ENCODE measurements at places on chromosomes 7 and 10.

DNA sequence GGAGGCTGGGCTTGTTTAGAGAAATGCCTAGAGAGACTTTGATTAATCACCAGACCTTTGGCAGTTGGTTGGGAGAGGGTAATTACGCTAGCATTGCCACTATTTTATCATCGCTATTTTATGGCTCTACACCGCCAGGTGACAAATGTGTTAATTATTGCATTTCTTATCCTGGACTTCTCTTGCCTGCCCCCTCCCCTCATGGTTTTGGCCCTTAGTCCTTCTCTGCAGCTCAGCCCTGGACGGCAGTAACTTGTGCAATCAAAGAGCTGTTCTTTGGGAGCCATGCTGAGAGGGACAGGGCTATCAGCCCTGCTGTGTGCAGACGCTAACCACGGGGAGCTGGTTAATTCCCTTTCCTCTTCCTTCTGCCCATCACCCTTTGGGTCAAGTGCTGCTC lies 585.0 kb downstream of the AUTS2 start:
- no peak for DNase-seq

- no peak for DNase-seq
These were observed 6.5 kb downstream of the HIPK2 start for GRCh38 chr7:139771001-139771956.

DNA sequence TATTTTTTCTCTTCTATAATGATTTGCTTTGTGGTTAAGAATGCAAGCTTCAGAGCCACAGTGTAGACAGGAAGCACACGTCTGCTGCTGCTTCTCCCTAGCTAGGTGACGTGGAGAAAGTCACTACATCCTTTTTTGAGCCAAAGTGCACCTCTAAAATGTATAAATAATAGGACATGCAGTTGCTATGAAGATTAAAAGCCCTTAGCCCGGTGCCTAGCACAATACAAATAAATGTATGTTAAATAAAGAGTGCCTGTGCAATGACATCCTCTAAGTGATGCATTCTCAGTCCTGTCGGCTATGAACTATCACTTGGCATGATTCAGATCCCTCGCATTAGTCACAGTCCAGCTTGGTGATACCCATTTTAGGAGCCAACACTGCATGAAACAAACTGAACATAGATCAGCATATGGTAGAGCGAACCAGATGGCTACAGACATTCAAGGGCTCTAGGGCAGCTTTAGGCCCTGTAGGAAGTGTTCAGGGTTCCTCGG lies 4.8 kb upstream of the TRDMT1 start:
- no peak for DNase-seq

DNA sequence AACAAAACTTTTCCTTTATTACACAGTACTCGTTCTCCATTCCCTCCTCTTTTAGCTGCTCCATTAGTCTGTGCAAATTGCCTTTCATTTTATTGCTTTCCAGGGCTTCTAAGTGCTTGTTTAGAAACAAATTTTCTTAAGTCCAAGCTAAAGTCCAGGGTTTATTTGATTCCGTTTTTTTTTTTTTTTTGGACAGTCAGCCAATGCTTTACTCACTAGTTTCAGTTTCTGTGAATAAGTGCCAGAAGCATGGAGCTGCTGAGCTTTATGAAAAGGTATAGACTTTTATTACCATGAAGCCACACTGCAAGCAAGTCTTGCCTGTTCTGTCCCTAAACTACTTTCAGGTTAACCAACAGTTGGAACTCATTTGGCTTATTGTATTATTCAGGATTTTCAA lies 455.0 kb downstream of the GFRA1 start:
- no peak for DNase-seq

DNA sequence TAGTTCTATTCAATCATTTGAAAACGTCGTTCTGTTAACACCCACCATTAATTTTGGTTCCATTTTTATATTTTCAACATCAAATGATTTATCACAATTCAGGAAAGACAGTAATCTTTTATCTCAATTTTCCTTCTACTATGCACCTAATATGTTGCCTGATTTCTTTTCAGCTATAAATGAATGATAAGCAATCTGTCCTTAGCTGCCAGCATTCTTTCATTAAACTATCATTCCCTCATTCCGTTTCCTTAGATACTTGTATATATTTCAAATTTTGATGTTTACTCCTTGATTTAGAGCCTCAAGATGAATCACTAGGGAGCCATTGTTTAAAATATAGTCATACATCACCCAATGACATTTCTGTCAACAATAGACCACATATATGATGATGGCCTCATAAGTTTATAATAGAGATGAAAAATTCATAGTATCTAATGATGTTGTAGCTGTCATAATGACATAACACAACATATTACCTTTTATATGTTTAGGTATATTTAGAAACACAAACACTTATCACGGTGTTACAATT lies 661.7 kb downstream of the IPMK start:
- no peak for DNase-seq

DNA sequence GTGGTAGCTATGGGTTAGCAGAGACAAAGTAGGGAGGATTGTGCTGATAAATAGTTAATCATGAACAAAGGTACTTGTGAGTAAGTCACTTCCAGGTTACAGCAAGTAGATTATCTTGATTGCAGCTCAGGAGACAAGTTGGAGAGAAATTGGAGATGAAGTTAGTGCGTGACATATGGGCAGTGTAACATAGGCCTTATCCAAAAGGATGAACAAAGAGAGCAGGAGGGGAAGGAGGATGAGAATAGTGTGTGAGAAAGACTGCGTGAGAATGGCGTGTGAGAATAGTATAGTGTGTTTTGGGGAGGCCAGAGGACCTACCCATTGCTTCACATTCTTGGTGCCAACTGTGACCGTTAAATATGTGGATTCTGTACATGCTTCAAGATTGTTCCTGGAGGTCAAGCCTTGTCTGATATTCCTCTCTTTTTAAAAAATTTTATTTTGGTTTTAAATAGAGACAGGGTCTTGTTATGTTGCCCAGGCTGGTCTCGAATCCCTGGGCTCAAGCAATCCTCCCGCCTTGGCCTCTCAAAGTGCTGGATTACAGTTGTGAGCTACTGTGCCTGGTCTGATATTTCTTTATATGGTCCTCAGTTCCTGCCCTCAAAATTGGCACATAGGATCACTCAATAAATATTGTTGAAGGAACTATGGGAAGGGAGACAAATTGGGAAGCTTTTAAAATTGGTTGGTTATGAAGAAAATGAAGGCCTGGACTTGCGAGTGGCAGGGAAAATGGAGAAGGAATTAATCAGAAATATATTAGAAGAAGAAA lies 3.2 kb downstream of the VCL start:
- DNase-seq: no peak

GRCh38 chr7:15402436-15403136 lies 159.2 kb downstream of the AGMO start:
- no peak for DNase-seq

DNA sequence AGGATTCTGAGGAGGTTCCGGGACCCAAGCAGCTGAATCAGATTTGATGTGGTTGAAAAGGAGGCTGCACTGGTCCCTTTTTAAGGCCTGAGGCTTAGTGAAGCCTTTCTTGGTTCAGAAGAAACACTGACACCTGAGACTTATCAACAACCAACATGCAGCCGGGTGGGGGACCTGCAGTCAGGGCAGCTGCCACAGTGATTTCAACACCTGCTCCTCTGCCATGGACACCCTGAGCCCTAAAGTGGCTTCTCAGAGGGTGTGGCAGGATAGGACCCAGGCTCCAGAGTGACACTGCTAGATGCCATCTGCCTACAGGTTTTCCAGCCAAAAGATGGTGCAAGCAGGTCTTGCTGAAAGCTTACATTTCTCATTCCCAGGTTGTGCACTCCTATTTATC lies 99.3 kb downstream of the COL13A1 start:
- no peak for DNase-seq

- no peak for DNase-seq
These were observed 62.9 kb upstream of the FAM180A start for GRCh38 chr7:135811506-135811905.

GRCh38 chr10:3806603-3807002 lies 21.6 kb upstream of the KLF6 start:
- DNase-seq: no peak

- no peak for DNase-seq
These were observed 4.8 kb downstream of the DENND2A start for GRCh38 chr7:140635816-140636215.

DNA sequence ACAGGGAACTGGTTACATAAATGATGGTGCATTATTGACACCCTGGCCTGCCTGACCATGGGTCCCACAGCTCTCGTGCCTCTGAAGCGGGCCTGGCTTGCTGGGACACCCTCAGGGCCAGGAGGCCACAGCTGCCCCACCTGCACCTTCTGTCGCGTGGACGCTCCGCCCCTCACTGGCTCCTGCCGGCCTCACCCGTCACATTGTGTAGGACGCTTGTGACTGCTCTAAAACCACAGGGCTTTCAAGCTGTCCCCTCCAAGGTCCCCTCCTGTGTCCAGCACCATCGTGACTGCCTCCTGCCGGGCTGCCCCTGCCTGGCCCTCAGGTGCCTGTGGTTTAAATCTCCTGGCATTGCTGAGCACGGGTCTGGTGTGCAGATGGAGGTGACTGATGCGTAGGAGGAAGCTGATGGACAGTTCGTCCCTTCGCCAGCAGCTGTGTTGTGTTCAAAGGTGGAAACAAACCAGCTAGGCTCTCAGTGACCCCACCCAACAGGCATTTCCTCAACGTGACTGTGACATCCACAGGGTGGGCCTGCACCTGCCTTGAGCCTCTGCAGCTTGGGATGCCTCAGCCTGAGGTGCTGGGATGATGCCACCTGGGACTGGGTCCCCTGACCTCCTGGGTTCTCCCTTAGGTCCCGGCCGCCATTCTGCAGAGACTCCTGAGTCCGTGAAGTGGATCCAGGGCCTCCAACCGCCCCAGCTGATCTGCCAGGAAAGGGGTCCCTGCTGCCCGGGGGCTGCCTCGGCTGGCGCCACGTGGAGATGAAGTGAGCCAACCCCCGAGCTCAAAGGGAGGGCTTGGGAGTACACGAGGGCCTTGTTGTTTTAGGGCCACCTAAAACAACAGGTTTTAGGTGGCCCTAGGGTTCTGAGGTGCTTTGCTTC lies 148.5 kb downstream of the WDR37 start:
- DNase-seq: no peak

DNA sequence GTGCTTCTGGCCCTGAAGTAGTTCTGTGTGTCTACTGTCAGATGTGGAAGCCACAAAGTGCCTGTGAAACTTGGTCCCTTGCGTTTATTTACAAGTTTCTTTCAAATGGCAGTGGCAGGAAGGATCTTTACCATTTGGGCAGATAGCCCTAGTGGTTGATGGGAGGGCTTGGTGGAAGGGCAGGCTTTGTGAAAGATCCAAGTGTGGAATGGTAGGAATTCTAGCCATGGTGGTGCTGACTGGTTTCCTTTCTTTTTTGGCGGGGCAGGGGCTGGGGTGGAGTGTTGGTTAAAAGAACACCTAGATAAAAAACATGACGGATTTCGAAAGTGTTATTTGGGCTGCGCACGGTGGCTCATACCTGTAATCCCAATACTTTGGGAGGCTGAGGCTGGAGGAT lies 27.0 kb downstream of the AUTS2 start:
- DNase-seq: no peak

All from GM18507 (cell line).